ENCODE measurements at places on chromosomes 5 and 9. TPM values are rescaled to one million over a fixed set of nuclear protein-coding genes. Genes with fewer than 3 reads are reported as not detected.

SYK gene
- not detected for total RNA-seq

TBC1D13 gene
- 12.5 TPM for total RNA-seq

LIFR gene
- 34.1 TPM for total RNA-seq

SPATA31D4 gene
- not detected for total RNA-seq

SGTB gene
- 20.6 TPM for total RNA-seq

SPRY4 gene
- 8.7 TPM for total RNA-seq

SMARCA2 gene
- total RNA-seq, result 54.3 TPM

SEMA5A gene
- total RNA-seq, result 44.3 TPM

ZNF454 gene
- total RNA-seq, result 0.96 TPM

OMD gene
- not detected for total RNA-seq

TNFSF15 gene
- 1.5 TPM for total RNA-seq

TEX48 gene
- not detected for total RNA-seq

LRRC19 gene
- total RNA-seq, result not detected

SLC6A19 gene
- total RNA-seq, result not detected

TAF11L3 gene
- total RNA-seq, result not detected

STKLD1 gene
- total RNA-seq, result 0.19 TPM

ST6GALNAC6 gene
- 33.7 TPM for total RNA-seq

EGR1 gene
- total RNA-seq, result 3.3 TPM

INSL4 gene
- not detected for total RNA-seq

AGXT2 gene
- total RNA-seq, result not detected

UBE2QL1 gene
- not detected for total RNA-seq

CWC27 gene
- 13.0 TPM for total RNA-seq

LSM11 gene
- total RNA-seq, result 4.8 TPM

IRX1 gene
- 0.19 TPM for total RNA-seq

ACTBL2 gene
- 0.19 TPM for total RNA-seq

MYOZ3 gene
- total RNA-seq, result 0.38 TPM

MCIDAS gene
- total RNA-seq, result not detected

CARTPT gene
- total RNA-seq, result not detected

SPINK13 gene
- total RNA-seq, result not detected

INSL6 gene
- total RNA-seq, result not detected

ARHGEF28 gene
- total RNA-seq, result 23.8 TPM

ZBTB34 gene
- total RNA-seq, result 5.1 TPM

AGGF1 gene
- 27.8 TPM for total RNA-seq

ZDHHC21 gene
- total RNA-seq, result 8.4 TPM

NUTM2F gene
- not detected for total RNA-seq

LCN9 gene
- not detected for total RNA-seq

GZMA gene
- total RNA-seq, result not detected

OSMR gene
- 109 TPM for total RNA-seq

PCDHB8 gene
- total RNA-seq, result under 0.01 TPM

MAN1B1 gene
- 67.3 TPM for total RNA-seq

AFAP1L1 gene
- 9.6 TPM for total RNA-seq

CDH12 gene
- total RNA-seq, result not detected

IL5 gene
- total RNA-seq, result not detected

IFNK gene
- total RNA-seq, result not detected

GFRA3 gene
- not detected for total RNA-seq

TLX3 gene
- not detected for total RNA-seq

RORB gene
- total RNA-seq, result under 0.01 TPM

ANKRD34B gene
- not detected for total RNA-seq

OR1J2 gene
- total RNA-seq, result not detected

P4HA2 gene
- 201 TPM for total RNA-seq

CARD19 gene
- total RNA-seq, result 41.2 TPM

TNFSF8 gene
- not detected for total RNA-seq

BARHL1 gene
- not detected for total RNA-seq

ACSL6 gene
- total RNA-seq, result under 0.01 TPM

All from regular cardiac myocyte (primary cell).